Bronchial smooth muscle cell (primary cell): ENCODE measurements at places on chromosomes 3 and 15. TPM values are rescaled to one million over a fixed set of nuclear protein-coding genes. Genes with fewer than 3 reads are reported as not detected.

The GOLGA8G gene
- not detected in 2 replicates for total RNA-seq

The GLT8D1 gene
- total RNA-seq: 108 and 133 TPM in 2 replicates

The PRTG gene
- total RNA-seq: 0.47 and 1.2 TPM in 2 replicates

The HDC gene
- not detected in 2 replicates for total RNA-seq

The CRYGS gene
- 0.79 and 0.94 TPM in 2 replicates for total RNA-seq

The THBS1 gene
- total RNA-seq: 703 and 791 TPM in 2 replicates

The MOBP gene
- total RNA-seq: under 0.01 TPM in 1 of 2 replicates, not detected in the other

The SNX22 gene
- 0.26 and 0.32 TPM in 2 replicates for total RNA-seq

The ZNF106 gene
- 107 and 127 TPM in 2 replicates for total RNA-seq

The WDR93 gene
- total RNA-seq: 0.09 and 0.16 TPM in 2 replicates

The RLBP1 gene
- total RNA-seq: not detected in 2 replicates

The IL20RB gene
- total RNA-seq: 0.47 and 2.3 TPM in 2 replicates

The GPR15 gene
- total RNA-seq: not detected in 2 replicates

The CSTA gene
- total RNA-seq: 1.6 and 6.6 TPM in 2 replicates

The TUSC7 gene
- total RNA-seq: under 0.01 TPM in 1 of 2 replicates, not detected in the other

The POPDC2 gene
- under 0.01 and 0.26 TPM in 2 replicates for total RNA-seq

The CEMIP gene
- 27.4 and 78.4 TPM in 2 replicates for total RNA-seq

The KCNMB3 gene
- total RNA-seq: 0.94 and 1.3 TPM in 2 replicates

The SLC28A1 gene
- not detected in 2 replicates for total RNA-seq

The CD86 gene
- total RNA-seq: not detected in 2 replicates

The FSIP1 gene
- total RNA-seq: 1.5 and 2.5 TPM in 2 replicates

The TM4SF1 gene
- 59.8 and 183 TPM in 2 replicates for total RNA-seq

The AGTR1 gene
- total RNA-seq: 1.0 and 2.5 TPM in 2 replicates

The SNX33 gene
- total RNA-seq: 14.0 and 21.8 TPM in 2 replicates

The EIF4E3 gene
- 0.63 and 1.1 TPM in 2 replicates for total RNA-seq

The SEMA3B gene
- 31.7 and 36.9 TPM in 2 replicates for total RNA-seq

The MUC20 gene
- 0.60 and 0.95 TPM in 2 replicates for total RNA-seq

The SLC27A2 gene
- total RNA-seq: under 0.01 TPM in 1 of 2 replicates, not detected in the other

The CAV3 gene
- not detected in 2 replicates for total RNA-seq

The RBPMS2 gene
- total RNA-seq: 0.09 TPM in 1 of 2 replicates, not detected in the other

The CSNK1G1 gene
- 19.4 and 20.3 TPM in 2 replicates for total RNA-seq

The ZBTB47 gene
- 24.4 and 45.8 TPM in 2 replicates for total RNA-seq

The COL8A1 gene
- 18.3 and 35.9 TPM in 2 replicates for total RNA-seq

The XCR1 gene
- under 0.01 TPM in 1 of 2 replicates, not detected in the other for total RNA-seq

The MITF gene
- total RNA-seq: 16.2 and 16.7 TPM in 2 replicates

The LOXL1 gene
- total RNA-seq: 93.8 and 201 TPM in 2 replicates

The HYAL1 gene
- 1.2 and 2.7 TPM in 2 replicates for total RNA-seq

The CLDN18 gene
- total RNA-seq: not detected in 2 replicates

The ZNF654 gene
- 8.4 and 15.0 TPM in 2 replicates for total RNA-seq

The XIRP1 gene
- total RNA-seq: under 0.01 TPM in 1 of 2 replicates, not detected in the other

The MFGE8 gene
- 67.0 and 70.6 TPM in 2 replicates for total RNA-seq
